A549 treated with Mapracorat at 1 μM for 4 hours (cell line): ENCODE measurements at places on chromosomes 7 and 10. TPM values are rescaled to one million over a fixed set of nuclear protein-coding genes. Genes with fewer than 3 reads are reported as not detected.

Gene VWDE
- 0.28 to 1.4 TPM (median 0.58 TPM) in 5 replicates for total RNA-seq

Gene HOXA13
- 1.7 to 2.2 TPM (median 2.1 TPM) in 5 replicates for total RNA-seq

Gene GBX1
- total RNA-seq: 0.20 TPM in 1 of 5 replicates, not detected in the others

Gene GSTO2
- 1.3 to 2.5 TPM (median 2.3 TPM) in 5 replicates for total RNA-seq

Gene LSM8
- 38.8 to 55.0 TPM (median 40.9 TPM) in 5 replicates for total RNA-seq

Gene CYP2C19
- 0.12 TPM in 1 of 5 replicates, not detected in the others for total RNA-seq

Gene SEC61A2
- 11.8 to 15.7 TPM (median 14.2 TPM) in 5 replicates for total RNA-seq

Gene CAV2
- total RNA-seq: 154 to 204 TPM (median 186 TPM) in 5 replicates

Gene GDF2
- not detected in 5 replicates for total RNA-seq

Gene CYP2C8
- total RNA-seq: 0.08 TPM in 1 of 5 replicates, not detected in the others
